NCI-H187 treated with DMSO at 0.1 percent for 48 hours (cell line): ENCODE measurements at places on chromosomes 7 and 10.

DNA sequence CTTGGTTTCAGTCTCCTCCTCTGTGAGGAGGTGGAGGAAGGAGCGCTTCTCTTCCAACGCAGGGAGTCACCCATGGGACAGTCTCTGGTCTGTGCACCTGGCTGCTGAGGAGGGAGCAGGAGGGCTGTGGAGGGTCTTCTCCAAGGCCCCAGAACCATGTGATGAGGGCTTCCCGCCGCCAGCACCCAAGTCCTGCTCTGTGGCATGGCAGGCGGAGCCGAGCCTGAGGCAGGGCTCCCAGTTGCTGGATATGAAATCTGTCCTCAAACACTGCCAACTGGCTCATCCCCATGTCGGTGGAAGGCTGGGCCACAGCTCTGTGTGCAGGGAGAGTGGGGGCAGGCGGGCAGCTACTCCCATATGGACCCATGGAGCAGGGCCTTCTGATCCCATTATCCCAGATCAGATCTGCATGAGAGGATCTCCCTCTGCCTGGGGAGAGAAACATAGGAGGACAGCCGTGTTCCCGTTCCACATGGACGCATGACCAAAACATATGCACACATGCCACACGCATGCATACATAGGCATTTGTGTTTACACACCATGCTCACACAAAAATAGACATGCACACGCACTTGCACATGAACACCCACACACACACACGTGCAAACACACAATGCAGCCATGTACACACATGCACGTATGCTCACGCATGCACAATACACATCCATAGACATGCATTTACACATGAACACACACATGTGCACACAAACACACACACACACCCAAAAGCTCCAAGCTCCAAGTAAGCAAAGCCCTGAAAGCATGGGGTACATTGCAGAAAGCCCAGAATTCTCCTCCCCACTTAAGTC lies 38.8 kb upstream of the EN2 start:
- no peak for DNase-seq

DNA sequence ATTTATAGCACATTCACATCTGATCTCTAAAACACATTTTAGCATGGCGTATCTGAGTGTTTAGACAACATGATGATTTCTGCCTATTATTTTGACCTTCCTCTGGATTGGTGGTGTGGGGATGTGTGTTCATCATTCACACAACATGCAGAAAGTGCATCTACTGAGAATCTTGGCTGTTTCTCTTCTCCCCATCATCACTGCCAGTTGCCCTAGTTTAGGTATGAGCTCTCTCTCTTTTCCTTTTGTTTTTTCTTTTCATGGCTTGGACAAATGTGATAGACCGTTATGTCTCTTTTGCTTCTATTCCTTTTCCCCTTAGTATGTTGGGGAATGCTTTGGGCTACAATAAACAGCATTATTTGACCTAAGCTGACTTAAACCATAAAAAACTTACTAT lies 239.2 kb upstream of the FZD8 start:
- DNase-seq = no peak

- DNase-seq = no peak
Measured at GRCh38 chr7:47329320-47329926, 252.5 kb downstream of the TNS3 start.

- no peak for DNase-seq
Measured at GRCh38 chr10:131911451-131911850, 10.6 kb downstream of the PPP2R2D start.

DNA sequence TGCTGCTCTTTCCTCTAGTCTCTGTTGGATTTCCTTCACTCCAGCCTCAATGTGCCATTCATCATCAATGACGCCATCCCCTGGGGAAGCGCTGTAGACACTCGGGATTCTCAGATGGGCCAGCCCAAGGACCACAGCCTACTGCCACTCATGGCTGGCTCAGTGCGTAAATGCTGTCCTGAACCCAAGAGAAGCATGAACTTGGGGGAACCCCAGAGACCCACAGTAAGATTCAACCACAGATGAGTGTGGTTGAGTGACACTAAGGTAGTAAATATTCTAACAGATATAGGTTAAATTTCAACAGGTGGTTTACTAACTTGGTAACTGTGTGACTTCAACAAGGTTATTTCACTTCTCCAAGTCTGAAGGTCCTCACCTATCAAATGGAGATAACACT lies 304.1 kb downstream of the GRM8 start:
- no peak for DNase-seq
